ENCODE measurements at places on chromosomes 7 and 10. TPM values are rescaled to one million over a fixed set of nuclear protein-coding genes. Genes with fewer than 3 reads are reported as not detected.

DNA sequence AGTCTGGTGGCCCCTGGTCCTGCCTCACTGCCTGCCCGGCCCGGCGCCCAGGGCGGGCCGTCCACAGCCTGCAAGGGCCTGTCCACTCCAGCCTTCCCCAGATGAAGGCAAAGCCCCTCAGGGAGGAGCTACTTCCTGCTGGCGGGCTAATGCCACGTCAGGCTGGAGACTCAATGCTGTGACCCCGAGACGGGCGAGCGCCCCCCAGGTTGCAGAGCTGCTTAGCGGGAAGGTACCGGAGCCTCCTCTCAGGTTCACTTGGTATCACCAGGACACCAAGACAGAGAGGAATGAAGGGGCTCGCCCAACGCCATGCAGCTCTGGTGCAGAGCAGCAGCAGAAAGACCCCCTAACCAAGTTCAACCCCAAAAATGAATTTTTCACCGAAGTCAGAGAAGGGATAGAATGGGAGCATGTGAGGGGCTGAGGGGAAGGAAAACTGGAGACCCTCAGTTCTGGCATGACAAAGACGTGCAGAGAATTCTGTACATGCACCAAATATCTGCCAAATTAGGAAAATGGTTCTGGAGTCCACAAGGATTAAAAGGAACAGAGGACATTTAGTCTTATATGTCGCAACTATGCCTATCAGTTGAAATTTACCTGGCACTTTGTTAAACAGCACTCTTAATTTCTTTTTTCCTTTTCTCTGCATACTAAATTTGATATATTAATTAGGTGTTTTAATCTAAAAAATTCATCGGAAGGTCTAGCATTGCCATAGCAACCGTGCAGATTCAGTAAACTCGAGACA lies 2.8 kb downstream of the STK32C start:
- DNase-seq, result no peak

GRCh38 chr7:21941611-21942141 lies 4.0 kb downstream of the CDCA7L start:
- DNase-seq, result no peak

GRCh38 chr7:30395676-30396075 lies 82.9 kb downstream of the NOD1 start:
- DNase-seq, result no peak

PPP1R17 gene
- not detected for total RNA-seq

- DNase-seq, result no peak
Measured at GRCh38 chr7:18577096-18577771, 81.7 kb downstream of the HDAC9 start.

DNA sequence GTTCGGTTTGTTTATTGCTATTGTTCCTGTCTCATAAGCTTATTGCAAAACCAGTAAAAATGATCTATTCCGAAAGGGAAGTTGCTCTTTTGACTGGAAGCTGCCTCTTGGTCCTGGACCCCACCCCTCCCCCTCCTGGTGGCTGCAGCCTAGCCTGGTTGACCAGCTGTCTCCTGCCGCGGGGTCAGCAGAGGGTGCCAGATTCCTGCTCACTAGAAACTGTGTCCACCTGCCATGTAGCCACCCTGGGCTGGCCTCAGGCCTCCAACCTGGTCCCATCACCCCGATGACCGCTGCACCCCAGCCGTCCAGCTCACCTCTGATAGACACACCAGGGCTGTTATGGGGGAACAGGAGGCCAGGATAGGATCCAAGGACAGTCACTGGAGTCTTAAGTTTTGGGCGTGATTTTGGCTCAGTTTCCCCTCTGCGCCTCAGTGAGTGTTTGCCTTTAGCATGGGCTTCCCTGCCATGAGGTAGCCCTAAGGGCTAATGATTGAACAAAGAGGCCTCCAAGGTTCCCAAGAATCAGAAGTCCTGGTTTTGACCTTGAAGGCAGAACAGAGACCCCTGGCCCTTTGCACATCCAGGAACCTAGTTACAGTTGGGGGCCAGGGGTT lies 32.9 kb upstream of the SLF2 start:
- no peak for DNase-seq
